ENCODE measurements at places on chromosomes 6 and 20. TPM values are rescaled to one million over a fixed set of nuclear protein-coding genes. Genes with fewer than 3 reads are reported as not detected.

SALL4 gene
- 0.04 TPM for total RNA-seq

CD83 gene
- 12.3 TPM for total RNA-seq

PERP gene
- total RNA-seq, result 22.5 TPM

SAMD5 gene
- total RNA-seq, result not detected

CDSN gene
- not detected for total RNA-seq

TNF gene
- total RNA-seq, result 199 TPM

CLIC5 gene
- 10.6 TPM for total RNA-seq

Data from activated T-helper 17 cell treated with anti-CD3 and anti-CD28 coated beads, Interleukin-2, amount 50 U/mL, for 72 hours (primary cell).